Fibroblast of skin of right biceps (primary cell): ENCODE measurements at places on chromosomes 2 and 18.

DNA sequence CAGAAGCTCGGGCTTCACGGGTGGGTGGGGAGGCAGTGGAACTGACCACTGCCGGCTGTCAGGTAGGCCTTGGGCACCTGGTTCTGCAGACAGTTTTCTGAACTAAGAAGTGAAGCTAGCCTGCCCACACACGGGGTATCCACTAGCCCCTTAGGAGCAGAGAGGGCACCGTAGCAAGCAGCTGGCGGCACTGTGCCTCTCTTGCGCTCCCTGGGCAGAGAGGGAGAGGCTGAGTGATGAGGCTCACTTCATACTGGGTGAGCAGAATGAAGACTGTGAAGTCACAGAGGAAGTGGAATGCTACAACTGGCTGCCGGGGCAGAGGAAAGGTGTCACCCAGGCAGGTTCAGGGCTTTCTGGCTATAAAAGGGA lies 753 bp downstream of the ITPRIPL1 start:
- DNase-seq = no peak

- peak; percentile 18 for DNase-seq
Measured at GRCh38 chr2:71560638-71561011, 107.3 kb downstream of the DYSF start.

GRCh38 chr2:237695201-237695780 lies 67.9 kb downstream of the LRRFIP1 start:
- peak; percentile 96 for DNase-seq

GRCh38 chr2:98515250-98515991 lies 70.8 kb downstream of the INPP4A start:
- peak; percentile 26 for DNase-seq

DNA sequence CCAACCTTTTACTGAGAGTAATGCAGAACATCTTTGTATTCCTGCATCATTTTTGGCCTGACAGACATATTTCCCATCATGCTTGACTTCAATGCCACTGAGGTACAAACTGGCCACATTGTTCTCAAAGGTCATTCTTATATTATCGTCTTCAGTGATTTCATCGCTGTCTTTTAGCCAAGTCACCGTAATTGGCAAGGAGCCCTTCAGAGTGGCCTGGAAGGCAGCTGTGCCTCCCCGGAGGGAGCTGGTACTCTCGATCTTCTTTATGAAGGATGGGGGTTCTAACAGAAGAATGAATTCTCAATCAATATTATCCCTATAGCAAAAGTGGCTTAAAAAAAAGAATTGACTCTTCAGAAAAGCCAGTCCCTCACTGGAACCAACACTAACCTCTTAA lies 75.9 kb downstream of the TTN start:
- no peak for DNase-seq

DNA sequence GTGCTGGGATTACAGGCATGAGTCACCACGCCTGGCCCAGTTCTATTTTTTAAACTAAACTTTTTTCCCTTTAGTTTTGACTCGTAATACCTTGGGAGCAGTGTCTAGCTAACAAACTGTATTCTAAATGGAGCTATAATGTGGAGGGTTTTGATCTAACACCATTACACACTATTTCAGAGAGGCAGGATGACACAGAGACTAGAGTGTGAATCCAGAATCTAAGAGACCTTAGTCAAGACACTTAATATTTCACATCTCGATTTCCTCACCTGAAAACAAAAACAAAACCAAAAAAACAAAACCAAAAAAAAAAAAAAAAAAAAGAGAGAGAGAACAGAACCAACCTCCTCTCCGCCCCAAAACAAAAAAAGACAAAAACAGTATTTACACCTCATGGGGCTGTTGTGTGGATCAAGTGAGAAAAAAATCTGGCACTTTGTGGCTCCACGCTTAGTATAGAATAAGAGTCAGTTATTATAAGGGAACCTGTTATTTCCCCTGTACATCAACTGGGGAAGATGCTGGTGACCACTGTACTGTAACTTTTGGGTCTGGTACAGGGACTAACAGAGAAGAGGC lies 31.3 kb downstream of the DARS1 start:
- no peak for DNase-seq

DNA sequence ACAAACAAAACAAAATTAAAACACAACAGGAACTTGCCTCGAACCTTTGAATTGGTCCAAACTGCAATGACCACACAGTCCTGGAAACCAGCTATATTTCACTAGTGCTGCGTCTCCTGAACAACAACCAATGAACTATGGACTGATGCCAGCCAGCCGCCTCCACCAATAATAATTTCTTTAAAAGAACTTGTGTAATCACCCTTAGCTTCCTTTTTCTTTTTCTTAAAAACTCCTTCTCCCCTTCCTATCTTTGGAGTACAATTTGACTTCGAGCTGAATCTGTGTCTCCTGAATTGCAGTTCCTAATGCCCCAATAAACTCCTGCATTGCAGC lies 1.6 kb upstream of the CXXC1 start:
- DNase-seq = no peak

DNA sequence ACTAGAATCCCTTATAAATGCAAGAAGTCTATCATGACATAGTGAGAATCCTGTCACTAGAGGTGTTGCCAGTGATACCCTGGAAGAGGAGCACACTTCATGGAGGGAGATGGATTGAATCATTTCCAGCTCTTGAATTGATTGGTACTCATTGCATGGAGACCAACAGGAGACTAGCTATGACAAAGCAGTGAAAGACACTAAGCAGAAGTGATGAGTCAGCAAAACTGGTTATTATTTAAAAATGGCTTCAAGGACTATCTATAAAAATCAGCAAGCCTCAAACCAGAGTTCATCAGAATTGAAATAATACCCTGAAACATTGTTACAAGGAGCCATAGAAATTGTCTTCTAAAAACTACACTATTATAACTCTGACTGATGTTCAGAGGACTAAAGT lies 200.3 kb downstream of the PDE11A start:
- DNase-seq = no peak

- DNase-seq = no peak
Measured at GRCh38 chr18:78853341-78853740, 126.3 kb upstream of the SALL3 start.

- no peak for DNase-seq
Measured at GRCh38 chr18:13354402-13354801, 135.8 kb downstream of the LDLRAD4 start.

DNA sequence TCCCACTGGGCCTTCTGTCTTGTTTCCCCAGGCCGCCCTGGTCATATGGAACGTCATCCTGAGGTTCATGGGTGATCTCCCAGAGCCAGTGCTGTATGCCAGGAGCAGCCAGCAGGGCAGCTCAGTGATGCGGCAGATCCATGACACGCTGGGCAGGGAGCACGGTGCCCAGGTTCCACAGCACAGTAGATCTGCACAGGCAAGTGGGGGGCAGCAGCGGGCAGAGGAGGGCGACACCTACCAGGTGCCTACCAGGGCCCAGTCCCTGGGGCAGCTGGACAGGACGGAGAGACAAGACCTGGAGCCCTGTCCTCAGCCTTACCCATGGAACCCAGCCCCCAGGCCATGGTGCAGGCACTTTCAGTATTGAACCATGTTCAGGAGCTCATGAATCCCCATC lies 36.1 kb upstream of the GPR17 start:
- DNase-seq = no peak

GRCh38 chr2:228303960-228304359 lies 122.5 kb upstream of the SPHKAP start:
- DNase-seq = no peak

DNA sequence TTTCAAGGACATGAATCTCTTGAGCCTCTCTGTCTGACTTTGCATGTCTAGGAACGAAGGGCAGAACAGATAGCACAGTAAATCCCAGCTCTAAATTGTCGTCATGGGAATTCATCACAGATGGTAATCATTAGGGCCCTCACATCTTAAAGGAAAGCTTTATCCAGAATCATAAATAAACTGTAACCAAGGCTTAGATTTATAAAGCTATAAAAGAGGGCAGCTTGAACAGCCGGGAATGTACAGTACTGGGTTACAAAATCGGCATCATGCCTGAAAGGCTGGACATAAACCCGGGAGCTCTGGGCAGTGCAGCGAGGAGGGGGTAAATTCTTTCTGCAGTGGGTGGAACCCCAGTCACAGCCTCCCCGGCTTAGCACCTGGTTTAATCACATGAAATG lies 144.4 kb downstream of the GFPT1 start:
- DNase-seq = peak; percentile 94

GRCh38 chr2:69123182-69123581 lies 110.2 kb downstream of the ANTXR1 start:
- no peak for DNase-seq

DNA sequence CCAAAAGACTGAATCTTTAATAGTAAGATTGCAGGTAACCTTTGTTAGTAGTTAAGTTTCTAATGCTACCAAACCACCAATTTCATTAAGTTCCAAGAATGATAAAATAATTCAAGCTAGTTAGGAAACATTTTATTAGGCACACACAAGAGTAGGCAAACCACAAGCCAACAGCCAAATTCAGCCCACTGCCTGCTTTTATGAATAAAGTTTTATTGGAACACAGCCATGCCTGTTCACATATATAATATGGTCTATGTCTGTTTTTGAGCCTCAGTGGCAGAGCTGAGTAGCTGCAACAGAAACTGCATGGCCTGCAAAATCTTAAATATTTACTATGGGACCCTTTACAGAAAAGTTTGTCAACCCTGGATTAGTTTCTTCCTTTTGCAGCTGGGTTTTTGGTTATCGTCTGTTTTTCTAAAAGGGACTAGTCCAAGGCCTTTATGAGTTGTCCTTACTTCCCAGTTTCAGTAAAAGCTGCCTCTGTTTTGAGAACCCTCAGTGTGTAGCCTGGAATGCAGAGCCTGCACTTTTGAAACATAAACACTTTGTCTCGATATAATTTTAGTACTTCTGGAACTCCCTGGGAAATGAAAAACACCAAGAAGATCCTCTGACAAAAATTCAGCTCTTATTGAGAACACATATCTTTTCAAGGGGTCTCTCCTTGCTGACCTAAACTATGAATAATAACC lies 39.1 kb downstream of the FRZB start:
- DNase-seq = no peak

DNA sequence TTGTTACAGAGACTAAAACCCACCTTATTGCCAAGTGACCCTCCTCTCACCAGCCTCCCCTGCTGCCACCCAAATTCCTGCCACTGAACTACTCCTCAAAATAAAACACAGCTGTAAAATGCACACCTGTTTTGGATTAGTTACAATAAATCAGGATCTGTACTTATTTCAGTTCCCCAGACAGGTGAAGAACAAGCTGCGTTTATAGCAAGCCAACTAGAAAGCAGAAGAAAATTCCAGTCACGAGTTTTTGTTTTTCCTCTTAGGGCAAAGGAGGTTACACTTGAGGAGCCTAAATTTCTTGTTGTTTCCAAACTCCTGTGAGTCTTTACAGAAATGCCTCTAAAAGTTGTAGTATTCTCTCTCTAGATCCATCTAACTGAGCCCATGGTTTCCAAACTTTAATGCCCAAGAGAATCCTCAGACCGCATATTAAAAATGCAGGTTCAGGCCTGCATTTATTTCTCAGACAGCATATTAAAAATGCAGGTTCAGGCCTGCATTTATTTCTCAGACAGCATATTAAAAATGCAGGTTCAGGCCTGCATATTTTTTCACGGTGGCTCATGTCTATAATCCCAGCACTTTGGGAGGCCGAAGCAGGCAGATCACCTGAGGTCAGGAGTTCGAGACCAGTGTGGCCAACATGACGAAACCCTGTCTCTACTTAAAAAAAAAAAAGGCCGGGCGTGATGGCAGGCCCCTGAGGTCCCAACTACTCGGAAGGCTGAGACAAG lies 62.2 kb downstream of the ALPK2 start:
- no peak for DNase-seq
